Retina (tissue), 1 donor: ENCODE measurements at places on chromosomes 16 and 17.

GRCh38 chr16:25006504-25007056 is 8.6 kb downstream of the ARHGAP17 start:
- no peak for DNase-seq

DNA sequence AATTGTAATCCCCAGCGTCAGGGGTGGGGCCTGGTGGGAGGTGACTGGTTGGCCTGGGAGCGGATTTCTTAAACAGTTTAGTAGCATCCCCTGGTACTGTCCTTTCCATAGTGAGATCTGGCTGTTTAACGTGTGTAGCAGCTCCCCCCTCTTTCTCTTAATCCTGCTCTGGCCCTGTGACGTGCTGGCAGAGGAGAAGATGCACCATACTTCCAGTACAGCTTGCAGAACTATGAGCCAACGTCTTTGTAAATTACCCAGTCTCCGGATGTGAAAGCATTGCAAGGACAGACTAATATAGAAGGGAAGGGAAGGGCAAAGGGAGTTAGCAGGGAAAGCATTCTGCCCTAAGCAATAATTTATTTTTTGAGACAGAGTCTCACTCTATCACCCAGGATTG is 83.9 kb downstream of the RMI2 start:
- no peak for DNase-seq

GRCh38 chr17:29588017-29588561 is 1.4 kb downstream of the GIT1 start:
- no peak for DNase-seq

DNA sequence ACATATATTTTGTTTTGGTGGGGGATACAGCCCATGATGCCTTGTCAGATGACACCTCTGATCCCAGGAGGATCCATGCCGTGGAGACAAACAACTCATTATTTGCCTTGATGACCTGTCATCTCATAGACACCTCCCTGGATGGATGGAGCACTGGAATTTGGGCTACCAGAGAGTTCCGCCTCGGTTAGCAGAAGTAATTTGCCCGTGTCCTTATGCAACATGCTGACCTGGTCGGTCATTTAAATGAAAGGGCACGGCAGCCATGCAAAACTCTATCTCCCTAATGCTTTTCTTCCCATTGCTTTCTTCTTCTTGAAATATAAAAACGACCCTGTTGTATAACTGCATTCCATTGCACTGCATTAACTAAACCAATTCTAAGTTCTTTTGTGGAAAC is 145.3 kb downstream of the GRIN2A start:
- DNase-seq, result peak; percentile 34

DNA sequence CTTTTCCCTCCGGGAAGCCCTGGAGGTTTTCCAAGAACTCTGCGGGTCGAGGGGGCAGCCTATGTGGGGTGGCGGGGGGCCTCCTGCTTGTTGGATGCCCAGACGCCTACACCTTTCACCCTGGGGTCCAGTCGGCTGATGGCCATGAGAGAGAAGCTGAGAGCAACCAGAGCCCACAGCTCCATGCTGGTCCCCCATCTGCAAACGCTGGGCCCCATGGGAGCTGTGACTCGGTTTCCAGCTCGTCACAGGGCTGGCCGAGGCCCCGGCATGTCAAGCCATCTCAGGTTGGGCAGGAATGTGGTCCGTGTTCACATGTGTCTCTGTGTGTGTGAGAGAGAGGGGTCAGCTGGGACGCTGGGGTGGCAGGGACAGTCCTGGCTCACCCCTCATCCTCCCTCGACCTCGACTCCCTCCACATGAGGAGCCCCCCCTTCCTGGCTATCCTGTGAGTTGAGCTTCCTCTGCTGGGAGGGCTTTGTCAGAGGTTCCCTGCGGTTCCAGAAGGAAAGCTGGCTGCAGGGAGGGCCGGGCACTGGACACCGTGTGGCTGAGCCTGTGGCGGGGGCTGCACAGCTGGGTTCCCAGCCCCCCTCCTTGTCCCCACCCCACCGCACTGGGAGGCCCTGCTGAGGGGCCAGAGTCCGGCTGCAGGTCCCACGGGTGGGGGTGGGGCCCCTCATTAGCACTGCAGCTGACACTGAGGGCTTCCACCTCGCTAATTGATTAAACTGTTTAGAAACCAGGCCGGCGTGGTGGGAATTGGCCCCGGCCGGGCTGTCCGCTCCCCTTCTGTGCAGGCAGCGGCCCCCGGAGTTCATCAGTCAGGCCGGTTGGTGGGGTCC is 19.1 kb downstream of the METRNL start:
- DNase-seq, result peak; percentile 88
